Hematopoietic multipotent progenitor cell treated with erythropoietin and hydrocortisone succinate and interleukin-3 and kit ligand, for 15 days (in vitro differentiated cells): ENCODE measurements at places on chromosomes 2 and 18.

DNA sequence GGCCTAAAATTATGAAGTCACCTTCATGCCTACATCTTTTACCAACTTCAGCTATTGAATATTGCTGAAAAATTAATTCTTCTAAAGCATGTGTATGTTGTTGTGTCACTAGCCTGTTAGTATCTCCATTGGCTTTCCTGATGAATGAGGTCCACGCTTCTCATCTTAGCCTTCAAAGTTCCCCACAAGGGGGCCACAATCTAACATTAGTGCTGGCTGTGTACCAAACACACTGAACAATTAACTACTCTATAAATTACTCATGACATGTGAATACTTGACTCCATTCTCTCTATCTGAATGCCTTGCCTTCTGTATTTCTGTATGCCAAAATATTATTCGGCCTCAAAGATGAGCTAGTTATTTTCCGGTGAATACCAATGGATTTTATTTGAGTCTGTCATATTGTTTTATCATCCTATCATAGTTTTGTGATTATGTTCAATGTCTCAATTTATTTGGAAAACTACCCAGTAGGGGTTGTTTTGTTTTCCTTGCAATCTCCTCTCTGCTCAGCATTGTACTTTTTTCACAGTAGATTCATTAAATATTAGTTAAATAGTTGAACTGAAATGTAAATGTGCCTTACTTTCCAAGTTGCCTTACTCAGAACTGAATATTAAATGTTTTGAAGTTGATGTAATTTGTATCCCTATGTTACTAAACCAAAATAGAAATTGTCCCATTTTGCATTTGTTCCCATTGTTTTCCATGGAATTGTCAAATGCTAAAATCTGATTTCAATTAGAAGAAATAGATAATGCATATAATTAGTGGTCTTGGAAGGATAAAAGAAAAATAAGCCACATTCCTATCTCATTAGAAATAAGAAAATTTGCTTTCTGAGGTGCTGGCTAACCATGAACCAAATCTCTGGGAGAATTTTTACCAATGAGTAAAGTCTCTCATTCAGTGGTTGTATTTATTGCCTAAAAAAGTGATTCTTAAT lies 208.4 kb upstream of the COL3A1 start:
- no peak for DNase-seq

DNA sequence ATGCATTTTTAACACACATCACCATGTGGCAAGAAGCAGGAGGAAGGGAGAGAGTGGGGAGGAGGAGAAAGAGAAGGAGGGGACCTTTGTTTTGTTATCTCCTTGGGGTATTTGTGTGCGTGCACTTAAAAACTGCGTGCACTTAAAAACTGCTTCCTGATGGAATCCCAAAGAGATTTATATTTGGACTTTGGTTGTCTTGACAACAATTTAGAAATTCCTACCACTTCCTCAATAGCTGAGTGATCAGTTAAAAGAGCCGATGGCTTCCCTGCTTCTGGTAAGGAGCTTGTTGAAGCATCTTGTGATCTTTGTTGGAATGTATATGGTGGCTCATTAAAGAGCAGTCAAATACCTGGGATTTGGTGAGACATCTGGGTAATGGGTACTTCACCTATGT lies 4.5 kb downstream of the RAB31 start:
- DNase-seq = no peak

DNA sequence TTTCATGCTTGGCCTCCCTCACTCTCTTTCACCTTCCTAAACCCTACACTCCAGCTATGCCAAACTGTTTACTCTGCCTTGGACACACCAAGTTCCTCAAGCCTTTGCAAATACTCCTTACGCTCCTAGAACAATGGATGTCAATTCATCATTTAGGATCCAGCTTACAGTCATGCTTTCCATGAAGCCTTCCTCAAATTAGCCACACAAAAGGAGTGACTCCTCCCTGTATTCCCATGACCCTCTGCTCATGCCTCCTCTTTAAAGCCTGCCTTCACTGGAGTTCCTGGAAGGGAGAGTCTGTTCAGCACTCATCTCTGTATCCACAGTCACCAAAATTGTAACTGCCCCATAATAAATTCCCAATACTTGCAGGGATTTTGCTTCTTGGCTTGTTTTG lies 721 bp upstream of the EHD3 start:
- no peak for DNase-seq

GRCh38 chr2:166184789-166185188 lies 57.0 kb upstream of the SCN1A start:
- DNase-seq = no peak

- no peak for DNase-seq
Observed at GRCh38 chr2:12060886-12061285, 314.5 kb downstream of the LPIN1 start.
